ENCODE measurements at places on chromosomes 6 and 20.

DNA sequence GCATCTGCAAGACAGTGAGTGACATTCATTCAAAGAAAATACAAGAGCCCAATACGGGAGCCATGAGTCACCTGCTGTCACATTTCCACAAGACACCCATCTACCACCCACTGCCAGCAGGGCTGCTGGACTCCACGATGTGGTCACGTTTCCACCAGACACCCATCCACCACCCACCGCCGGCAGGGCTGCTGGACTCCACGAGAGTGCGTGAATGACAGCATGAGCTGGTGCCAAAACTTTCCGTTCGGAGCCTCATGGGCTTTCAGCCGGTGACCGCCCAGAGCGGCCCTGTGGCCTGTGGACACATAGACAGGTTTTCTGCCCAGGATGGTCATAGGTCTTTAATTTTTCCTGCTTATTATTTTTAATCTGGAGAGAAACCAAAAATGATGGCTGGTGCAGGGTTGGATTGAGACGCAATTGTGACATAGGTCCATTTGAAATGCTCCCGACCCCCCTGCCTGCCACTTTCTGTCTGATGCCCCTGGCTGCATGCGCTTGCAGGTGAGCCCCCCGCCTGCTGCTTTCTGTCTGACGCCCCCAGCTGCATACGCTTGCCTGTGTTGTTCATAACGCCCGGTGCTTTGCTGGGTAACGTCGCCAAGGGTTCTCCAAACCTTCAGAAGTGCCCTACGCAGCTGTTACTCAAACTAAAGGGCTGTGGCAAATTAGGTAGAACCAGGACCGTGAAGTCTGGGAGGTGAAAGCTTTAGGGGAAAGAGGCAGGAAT is 59.1 kb upstream of the SMOC2 start:
- no peak for DNase-seq

GRCh38 chr6:119961450-119961849 is 611.9 kb upstream of the MAN1A1 start:
- DNase-seq: no peak

DNA sequence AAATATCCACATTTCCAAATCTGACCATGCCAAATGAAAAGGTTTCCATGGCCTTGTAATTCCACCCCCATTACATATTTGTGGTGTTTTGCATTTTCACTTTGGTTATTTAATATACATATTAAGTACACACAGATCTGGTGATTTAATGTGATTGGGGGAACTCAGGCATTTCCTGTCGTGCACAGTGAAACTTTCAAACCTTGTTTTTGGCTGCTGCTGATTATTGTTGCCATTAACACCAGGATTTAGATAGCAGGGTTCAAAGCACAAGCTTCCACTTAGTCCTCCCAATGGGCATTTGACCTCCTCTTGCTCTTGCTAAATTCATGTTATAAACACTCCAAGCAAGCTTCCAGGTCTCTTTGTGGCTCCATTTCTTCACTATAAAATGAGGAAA is 166.5 kb downstream of the SOBP start:
- no peak for DNase-seq

- no peak for DNase-seq
Observed at GRCh38 chr6:118318648-118319047, 229.4 kb upstream of the PLN start.

DNA sequence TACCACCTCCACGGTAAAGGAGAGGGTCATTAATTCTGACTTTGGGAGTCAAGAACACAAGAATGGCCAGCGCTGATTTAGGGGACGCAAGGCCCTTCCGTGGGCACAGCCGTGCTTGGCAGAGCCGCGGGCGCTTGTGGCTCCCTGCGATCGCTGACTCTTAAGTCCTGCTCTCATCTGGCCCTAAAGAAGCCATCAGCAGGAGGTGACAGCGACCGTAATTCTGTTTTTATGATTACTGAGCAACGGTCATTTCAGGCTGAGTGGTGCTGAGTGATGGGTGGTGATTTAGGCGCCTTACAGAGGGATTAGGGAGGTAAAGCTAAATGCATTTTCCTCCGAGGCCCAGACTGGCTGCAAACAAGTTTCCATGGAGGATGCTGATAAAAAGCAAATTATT is 364.6 kb upstream of the SULF2 start:
- no peak for DNase-seq

DNA sequence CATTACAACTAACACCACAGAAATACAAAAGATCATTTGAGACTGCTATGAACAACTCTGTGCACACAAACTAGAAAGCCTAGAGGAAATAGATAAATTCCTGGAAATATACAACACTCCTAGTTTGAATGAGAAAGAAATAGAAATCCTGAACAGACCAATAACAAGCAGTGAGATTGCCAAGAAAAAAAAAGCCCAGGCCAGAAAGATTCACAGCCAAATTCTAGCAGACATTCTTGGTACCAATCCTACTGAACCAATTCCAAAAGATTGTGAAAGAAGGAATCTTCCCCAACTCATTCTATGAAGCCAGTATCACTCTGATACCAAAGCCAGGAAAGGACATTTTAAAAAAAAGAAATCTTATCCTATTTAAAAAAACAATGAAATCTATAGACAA is 7.0 kb upstream of the CDK19 start:
- no peak for DNase-seq

- DNase-seq: no peak
Observed at GRCh38 chr6:20861481-20861880, 327.2 kb downstream of the CDKAL1 start.

DNA sequence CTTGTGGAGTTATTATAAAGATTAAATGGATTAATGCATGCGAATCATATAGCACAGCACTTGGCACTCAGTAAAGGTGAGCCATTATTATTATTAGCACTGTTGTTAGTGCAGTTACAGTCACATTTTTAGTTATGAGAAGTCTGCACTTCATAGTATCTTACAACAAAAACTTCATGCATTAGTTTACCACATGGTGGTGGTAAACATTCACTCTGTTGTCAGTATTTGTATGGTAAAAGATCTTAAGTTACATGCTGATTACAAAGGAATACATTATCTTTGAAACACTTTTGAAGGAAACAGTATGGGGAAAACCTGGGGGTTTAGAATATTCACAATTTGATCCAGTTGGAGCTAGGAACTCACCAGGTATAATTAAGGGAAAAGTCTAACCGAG is 20.8 kb downstream of the TMEM14A start:
- DNase-seq: no peak

GRCh38 chr20:11569163-11569562 is 348.5 kb upstream of the BTBD3 start:
- DNase-seq: no peak

GRCh38 chr20:32697608-32698007 is 23.9 kb upstream of the C20orf203 start:
- no peak for DNase-seq

GRCh38 chr6:114167583-114168576 is 174.9 kb downstream of the HS3ST5 start:
- DNase-seq: no peak

- DNase-seq: no peak
Observed at GRCh38 chr6:160337301-160337700, 10.9 kb upstream of the SLC22A3 start.

- DNase-seq: no peak
Observed at GRCh38 chr6:159914565-159914923, 23.8 kb downstream of the MAS1 start.

GRCh38 chr20:60485012-60485760 is 527.0 kb downstream of the CDH26 start:
- no peak for DNase-seq

DNA sequence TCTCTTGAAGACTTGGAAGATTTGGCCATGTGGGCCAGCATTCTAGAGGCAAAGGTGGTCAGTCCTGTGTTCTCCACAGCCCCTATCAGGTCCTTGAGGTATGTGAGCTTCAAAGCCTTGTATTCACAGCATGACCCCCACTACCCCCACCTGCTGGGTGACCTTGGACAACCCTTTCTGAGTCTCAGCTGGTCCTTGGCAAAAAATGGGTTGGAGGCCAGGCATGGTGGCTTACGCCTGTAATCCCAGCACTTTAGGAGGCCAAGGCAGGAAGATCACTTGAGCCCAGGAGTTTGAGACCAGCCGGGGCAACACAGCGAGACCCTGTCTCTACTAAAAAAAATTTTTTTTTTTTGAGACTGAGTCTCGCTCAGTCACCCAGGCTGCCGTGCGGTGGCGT is 42.6 kb downstream of the UBE2V1 start:
- no peak for DNase-seq

DNA sequence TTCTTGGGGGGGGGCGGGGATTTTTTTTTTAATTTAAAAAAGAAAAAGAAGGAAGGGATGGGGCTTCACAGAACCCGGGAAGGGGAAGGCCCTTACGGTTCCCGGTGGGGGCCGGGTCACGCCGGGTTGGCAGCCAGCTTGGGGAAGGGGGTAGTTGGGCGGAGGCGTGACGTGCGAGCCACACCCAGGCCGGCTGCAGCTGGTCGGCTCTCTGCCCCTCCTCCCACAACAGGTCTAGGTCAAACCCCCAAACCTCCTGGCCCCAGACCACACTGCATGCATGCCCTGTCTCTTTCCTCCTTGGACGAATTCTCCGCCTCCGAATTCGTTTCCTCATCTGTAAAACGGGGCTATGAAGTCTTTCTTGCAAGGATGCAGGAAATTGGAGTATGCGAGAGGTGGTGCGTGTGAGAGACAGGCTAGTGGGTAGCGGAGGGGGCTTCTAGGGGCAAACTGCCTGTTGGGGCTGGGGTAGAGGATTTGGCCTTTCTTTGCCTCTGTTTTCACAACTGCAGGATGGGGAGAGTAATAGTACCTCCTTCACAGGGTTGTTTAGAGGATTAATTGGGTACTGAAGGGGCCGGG is 828 bp downstream of the HCK start:
- DNase-seq: no peak

GRCh38 chr6:2264932-2265331 is 19.5 kb upstream of the GMDS start:
- no peak for DNase-seq

DNA sequence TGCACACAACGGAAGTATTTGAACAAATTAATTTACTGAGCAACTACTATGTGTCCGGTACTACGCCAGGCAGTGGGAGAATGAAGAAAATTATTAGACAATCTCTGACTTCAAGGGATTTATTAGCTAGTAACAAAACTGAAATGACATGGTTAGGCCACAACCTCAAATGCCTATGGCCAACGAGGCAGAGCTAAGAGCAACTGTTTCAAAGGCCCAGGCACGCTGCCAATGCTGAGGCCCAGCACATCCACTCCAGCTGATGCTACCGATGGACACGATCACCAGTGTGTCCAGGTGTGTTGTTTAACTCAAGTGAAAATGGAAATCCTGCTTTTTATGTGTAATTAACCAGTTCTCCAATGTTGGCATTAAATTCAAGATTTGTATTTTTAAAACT is 420.9 kb downstream of the PRKN start:
- no peak for DNase-seq

GRCh38 chr6:88952065-88952704 is 11.2 kb downstream of the RNGTT start:
- no peak for DNase-seq

- no peak for DNase-seq
Observed at GRCh38 chr6:45829873-45830272, 185.8 kb downstream of the CLIC5 start.

DNA sequence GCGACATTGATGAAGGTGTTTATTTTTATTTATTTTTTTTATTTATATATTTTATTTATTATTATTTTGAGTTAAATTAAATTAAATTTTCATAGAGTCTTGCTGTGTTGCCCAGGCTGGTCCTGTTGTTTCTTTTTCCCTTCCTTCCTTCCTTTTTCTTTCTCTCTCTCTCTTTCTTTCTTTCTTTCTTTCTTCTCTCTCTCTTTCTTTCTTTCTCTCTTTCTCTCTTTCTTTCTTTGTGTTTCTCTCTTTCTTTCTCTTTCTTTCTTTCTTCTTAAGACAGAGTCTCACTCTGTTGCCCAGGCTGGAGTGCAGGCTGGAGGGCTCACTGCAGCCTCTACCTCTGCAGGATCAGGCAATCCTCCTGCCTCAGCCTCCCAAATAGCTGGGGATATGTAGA is 84.7 kb upstream of the AKAP12 start:
- DNase-seq: no peak

GRCh38 chr6:98672681-98673475 is 161.5 kb upstream of the POU3F2 start:
- DNase-seq: no peak

DNA sequence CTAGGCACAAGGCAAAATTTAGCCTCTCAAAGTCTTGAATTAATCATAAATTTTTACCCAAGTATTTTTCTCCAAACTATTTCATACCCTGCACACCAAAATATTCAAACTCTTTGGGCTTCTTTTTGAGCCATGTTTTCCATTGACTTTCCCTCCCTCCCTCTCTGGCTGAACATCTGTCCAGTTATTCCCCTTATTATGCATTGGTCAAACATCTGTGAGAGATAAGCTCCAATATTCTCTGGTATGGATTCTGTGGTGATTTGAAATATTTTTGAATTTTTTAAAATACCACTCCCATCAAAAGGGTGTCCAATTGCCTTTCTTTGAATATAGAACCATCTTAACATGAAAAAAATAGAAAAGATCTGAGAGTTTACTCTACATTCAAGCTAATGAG is 244.2 kb downstream of the RFPL4B start:
- no peak for DNase-seq

DNA sequence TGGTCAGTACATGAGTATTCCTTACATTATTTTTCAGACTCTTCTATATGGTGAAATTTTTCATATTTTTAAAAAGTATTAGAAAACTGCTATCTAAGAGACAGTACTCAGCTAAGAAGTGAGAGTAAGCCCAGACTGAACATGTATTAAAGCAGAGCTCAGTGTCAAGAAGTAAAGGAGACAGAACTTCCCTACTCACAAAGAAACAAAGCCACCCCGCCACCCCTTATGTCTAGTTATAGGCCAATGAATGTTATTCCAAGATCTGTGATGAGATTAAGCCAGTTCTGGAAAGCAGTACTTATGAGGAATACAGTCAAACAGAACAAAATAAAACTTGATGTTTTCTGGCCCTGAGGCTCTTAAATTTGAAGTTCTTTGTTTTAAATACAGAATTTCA is 114.5 kb downstream of the RNGTT start:
- no peak for DNase-seq

- DNase-seq: no peak
Observed at GRCh38 chr20:60976913-60977312, 275.1 kb upstream of the CDH4 start.

DNA sequence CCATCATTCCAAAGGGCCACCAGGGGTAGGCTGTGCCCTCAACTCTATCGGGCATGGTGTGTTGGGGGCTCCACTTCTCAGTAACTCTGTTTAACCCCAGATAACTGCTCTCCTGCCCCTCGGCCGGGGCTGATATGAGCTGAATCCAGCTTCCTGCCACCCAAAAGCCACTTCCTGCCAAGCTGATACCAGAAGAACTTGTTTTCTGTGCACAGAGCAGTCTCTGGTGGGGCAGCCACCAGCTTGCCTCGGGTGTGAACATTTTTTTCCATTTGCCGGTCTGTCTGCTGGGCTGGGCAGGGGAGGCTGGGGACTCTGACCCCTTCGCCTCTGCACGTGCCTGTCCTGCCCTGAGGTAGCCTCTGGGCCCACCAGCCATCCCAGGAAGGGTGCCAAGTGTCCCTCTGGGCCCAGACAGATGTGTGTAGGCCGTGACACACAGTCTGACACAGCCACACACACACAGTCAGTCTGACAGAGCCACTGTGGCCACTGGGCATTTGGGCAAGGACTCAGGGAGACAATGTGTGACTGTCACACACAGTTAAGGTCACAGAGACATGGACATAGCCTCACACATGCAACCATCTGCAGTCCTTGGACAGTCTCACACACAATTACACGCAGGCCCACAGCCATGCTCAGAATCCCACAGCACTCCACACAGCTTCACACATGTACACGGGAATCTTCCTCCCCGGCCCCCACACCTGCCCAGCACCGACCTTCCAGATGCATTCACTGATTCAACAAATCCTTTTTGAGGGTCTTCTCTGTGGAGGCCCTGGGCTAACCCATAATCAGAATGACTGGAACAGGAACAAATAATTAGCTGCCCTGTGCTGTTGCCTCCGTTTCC is 45.1 kb downstream of the NOL4L start:
- DNase-seq: no peak

Measured in smooth muscle cell of the brain vasculature (primary cell).